ENCODE measurements at places on chromosomes 11 and 22.

GRCh38 chr11:2992997-2993325 lies 832 bp upstream of the NAP1L4 start:
- no peak for DNase-seq

DNA sequence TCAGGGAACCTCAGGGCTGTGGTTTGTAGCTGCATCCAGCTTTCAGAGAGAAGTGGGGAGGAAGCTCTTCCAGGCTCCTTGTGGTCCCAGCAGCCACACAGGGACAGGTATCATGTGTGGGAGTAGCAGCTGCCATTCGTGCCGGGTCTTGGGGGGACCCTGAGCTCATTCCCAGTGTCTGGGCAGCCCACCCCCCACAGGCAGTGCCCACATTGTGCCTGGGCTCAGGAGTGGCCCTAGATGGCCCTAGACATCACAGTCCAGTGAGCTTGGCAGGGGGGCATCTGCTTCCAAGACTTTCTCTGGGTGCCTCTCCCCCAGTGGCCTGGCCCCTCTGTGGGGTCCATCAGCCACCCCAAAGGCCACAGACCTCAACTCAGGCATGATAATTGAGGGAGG lies 619.7 kb downstream of the BRD1 start:
- DNase-seq = no peak

DNA sequence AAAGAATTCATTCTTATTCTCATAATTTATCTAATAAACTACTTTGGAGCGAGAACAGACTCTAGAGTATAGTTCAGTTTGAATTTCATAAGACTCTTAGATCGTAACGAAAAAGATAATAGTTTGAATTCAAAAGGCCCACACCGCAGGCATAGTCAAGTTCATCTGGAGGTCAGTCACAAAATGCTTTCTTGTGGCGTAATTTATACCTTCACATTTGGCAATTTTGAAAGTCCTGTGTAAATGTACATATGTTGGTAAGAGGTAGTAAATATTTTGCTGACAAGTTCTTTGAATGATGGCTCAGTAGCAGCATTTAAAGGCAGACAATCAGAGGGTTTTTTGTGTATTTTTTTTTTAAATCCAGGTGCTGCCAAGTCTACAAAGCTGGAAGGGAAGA lies 88.1 kb downstream of the TEAD1 start:
- DNase-seq = no peak

GRCh38 chr11:118620529-118621070 lies 13.2 kb downstream of the PHLDB1 start:
- no peak for DNase-seq

DNA sequence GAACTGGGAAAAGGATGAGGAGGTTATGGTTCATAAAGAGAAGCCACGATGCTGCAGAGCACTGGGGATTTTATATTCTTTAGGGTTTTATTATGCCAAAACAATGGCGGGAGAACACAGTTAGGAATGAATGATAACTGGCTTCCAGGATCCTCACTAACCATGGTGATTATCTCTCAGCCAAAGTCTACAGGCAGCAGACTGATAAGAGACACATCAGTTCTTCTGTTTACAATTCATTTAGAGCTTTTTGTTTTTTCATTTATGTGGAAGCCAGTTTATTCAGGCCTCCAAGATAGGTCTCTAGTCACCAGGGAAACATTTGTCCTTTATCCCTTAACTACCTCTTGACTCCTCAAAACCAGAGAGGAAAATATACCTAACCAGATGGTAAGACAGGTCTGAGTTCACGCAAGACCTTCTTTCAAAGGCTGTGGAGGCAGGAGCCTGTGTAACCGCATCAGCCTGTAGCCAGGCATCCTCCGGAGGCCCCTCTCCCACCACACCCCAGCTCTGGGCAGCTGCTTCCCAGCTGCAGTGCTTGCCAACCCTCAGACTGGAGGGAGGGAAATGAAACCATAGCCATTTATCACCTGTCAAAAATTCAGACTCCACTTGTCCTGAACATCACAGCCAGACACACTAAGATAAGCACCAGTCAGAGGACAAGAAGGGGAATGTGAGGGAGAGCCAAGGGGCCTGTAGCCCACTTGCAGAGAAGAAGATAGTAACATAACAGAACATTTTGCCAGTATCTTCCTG lies 57.2 kb upstream of the FAM181B start:
- DNase-seq = no peak

DNA sequence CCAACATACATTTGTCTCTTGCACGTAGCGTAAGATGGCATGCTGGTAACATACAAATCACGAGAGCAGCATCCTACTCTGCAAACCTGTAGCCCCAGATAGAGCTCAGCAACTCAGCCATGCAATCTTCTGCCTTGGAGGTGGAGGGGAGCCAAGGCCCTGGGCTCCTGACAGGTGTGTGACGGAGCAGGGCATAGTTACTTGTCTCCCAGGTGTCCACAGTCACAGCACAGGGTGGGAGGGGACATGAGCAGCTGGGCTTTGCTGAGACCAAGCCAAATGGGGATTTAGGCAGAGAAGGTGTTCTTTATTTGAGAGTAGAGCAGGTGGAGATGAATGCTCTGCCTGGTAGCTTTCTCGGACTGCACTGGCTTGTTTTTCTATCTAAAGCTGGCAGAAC lies 111.7 kb downstream of the TEAD1 start:
- DNase-seq = no peak

DNA sequence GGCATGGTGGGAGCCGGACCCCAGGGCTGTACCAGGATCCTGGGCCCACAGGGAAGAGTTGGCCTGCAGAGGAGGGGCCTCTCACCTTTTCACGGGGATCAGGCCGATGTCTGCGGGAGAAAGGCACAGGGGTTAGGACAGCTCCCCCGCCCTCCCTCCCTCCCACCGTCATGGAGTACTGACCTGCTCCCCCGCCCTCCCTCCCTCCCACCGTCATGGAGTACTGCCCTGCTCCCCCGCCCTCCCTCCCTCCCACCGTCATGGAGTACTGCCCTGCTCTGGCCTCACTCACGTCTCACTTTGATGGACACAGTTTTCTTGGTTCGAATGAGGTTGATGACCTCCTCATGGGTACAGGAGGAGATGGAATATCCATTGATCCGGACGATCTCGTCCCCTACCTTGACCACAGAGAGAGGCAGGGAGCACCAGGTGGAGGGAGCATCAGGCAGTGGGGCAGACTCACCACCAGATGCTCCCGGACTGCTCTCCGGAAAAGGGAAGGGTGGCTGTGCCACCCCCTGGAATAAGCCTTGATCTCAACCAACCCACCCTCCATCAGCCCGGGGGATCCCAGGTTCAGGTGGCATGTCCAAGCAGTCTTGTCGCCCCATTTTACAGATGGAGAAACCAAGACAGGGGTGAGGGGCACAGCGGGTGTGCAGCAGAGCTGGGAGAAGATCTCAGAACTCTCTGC lies 17.1 kb downstream of the USH1C start:
- no peak for DNase-seq

- DNase-seq = no peak
These were observed 239.0 kb upstream of the PDGFD start for GRCh38 chr11:104402812-104403521.

- DNase-seq = no peak
These were observed 112.9 kb upstream of the GRK3 start for GRCh38 chr22:25451480-25452114.

DNA sequence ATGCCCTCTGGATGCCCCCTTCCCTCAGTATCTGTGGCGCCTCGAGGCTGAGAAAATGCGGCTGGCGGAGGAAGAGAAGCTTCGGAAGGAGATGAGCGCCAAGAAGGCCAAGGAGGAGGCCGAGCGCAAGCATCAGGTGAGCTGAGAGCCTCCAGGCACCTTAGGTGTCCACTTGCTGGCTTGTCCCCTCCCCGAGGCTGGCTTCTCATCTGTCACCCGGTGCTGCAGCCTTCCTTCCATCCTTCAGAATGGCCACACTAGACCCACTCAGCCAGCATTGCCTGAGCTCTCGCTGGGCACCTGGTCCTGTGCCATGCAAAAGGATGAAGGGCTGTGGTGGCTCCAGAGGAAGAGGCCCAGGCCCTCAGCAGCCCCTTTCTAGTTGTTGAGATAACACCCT lies 52.3 kb downstream of the MYO7A start:
- no peak for DNase-seq

DNA sequence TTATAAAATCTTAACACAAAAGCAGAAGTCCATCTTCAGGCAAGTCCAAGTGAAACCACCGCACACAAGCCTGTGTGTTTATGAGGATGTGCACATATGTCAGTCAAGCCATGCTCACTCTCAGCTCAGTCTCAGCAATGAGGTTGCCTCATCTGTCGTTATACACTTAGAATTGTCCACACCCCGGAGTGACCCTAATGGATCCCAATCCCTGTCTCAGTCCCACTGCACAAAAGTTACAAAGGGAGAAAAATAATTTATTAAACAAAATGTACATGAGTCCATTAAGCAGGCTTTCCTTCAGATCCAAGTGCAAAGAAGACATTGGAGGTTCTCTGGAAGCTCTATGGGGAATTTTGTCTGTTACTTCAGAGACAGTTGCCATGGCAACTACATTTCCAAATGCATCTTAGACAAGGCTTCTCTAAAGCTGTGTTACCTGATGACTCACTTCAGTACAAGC lies 24.4 kb downstream of the OR8B12 start:
- DNase-seq = no peak

DNA sequence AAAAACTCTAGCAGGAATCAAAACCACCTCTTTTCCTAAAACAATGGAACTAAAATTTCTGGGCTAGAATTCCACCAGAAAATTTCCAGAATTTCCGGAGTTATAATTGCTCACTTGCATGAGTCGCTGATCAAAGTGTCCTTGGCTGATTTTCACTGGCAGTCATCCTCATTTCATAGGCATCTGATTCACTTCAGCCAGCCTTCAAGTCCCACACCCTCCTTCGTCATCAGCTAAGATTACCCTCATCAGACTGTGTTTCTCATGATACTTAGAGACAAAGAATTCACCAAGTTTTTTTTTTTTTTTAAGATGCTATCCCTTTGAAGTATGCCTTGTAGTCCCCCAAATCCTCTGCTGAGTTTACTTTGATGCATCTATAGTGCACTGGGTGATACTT lies 71.5 kb upstream of the RAB38 start:
- no peak for DNase-seq

- DNase-seq = no peak
These were observed 76.2 kb upstream of the GDPD4 start for GRCh38 chr11:77377734-77378133.

GRCh38 chr22:32987081-32987631 lies 71.0 kb downstream of the SYN3 start:
- no peak for DNase-seq

- no peak for DNase-seq
These were observed 13.6 kb upstream of the OMP start for GRCh38 chr11:77089004-77089545.

DNA sequence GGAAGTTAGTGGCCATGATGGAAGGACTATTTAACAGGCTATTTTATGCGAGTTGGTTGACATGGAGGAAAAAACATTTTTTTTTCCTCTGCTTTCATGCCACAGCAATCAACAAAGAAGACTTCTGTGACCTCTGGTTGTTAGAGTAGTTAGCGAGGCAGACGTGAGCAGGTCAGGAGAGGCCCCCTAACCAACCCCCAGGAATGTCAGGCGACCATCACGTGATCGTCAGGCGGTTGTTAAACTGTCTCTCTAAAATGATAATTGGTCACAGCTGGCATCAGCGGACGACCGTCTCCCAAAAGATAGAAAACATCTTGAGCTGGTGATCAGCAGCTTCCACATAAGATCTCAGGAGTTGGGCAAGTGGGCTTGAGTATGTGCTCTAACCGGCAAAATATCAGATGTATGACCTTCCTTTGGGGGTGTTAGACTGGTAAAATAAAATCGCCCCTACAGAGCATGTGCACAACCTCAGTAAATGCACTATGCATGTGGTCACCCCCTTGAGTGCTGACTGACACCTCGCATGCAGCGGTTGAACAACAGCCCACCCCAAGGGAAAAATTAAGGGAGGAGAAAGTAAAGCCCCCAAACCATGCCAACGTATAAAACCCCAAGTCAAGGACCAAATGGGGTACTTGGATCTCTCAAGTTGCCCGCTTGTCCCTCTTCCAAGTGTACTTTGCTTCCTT lies 20.9 kb upstream of the NARS2 start:
- no peak for DNase-seq

DNA sequence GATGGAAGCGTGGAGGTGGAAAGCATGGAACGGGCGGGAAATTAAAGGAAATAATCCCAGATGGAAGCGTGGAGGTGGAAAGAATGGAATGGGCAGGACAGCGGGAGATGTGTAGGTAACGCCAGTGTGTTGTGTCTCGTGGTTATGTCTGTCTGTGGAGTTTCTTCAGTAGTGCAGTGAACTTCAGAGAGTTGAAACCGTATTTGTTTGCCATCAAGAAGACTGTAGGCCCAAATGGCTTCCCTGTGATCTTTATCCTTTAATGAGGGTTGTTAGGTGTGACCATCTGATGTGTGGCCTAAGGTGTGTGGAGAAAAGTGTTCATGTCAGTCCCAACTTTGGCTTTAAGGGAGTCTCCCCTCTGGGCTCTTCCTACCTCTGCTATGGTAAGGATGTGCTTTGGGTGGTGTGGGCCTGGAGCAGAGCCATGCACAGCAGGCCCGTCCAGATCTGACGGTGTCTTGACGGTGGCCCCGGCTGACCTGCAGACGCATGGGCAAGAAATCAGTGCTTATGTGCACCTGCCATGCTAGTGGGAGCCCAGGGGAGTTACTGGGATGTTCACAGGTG lies 39.6 kb downstream of the AP2A2 start:
- DNase-seq = no peak

GRCh38 chr11:65445101-65445603 lies 22.6 kb downstream of the NEAT1 start:
- DNase-seq = no peak

- no peak for DNase-seq
These were observed 4.8 kb upstream of the TRABD start for GRCh38 chr22:50180727-50181521.

- no peak for DNase-seq
These were observed 132.4 kb downstream of the TTC28 start for GRCh38 chr22:28547132-28547842.

GRCh38 chr11:37946155-37946766 lies 1348.2 kb upstream of the RAG2 start:
- no peak for DNase-seq

DNA sequence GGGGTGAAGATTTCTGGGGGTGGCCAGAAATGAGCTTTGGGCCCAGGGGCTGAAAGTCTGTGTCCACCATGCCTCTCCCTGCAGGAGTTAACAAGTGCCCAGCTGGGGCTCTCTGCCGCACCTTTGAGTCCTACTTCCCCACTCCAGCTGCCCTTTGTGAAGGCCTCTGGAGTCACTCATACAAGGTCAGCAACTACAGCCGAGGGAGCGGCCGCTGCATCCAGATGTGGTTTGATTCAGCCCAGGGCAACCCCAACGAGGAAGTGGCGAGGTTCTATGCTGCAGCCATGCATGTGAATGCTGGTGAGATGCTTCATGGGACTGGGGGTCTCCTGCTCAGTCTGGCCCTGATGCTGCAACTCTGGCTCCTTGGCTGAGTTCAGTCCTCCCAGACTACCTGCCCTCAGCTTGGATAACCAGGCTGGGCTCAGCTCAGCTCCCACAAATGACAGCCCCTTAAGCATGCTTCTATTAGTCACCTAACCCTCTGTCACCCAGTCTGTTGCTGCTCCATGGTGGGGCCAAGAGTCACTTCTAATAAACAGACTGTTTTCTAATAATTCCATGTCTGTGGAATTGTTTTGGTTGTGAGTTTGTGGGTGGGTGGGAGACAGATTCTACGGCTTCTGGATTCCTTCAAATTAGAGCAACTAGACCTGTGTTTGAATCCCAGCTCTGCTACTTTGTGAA lies 3.0 kb upstream of the INPPL1 start:
- no peak for DNase-seq

All from activated naive CD4-positive, alpha-beta T cell treated with anti-CD3 and anti-CD28 coated beads, Interleukin-2, amount 50 U/mL, for 72 hours (primary cell).